ENCODE measurements at places on chromosomes 4 and X.
A peak's percentile ranks its signal among the peaks of the same experiment; 100 is the strongest.

GRCh38 chrX:104662694-104663093 lies 96.7 kb downstream of the IL1RAPL2 start:
- DNase-seq, result no peak

- no peak for DNase-seq
Measured at GRCh38 chrX:77938083-77938680, 27.7 kb downstream of the ATP7A start.

- DNase-seq, result no peak
Measured at GRCh38 chrX:37361596-37361995, 12.4 kb downstream of the PRRG1 start.

GRCh38 chr4:75714011-75714410 lies 10.4 kb upstream of the USO1 start:
- DNase-seq, result no peak

GRCh38 chr4:32032136-32032672 lies 1312.0 kb downstream of the PCDH7 start:
- DNase-seq, result no peak

DNA sequence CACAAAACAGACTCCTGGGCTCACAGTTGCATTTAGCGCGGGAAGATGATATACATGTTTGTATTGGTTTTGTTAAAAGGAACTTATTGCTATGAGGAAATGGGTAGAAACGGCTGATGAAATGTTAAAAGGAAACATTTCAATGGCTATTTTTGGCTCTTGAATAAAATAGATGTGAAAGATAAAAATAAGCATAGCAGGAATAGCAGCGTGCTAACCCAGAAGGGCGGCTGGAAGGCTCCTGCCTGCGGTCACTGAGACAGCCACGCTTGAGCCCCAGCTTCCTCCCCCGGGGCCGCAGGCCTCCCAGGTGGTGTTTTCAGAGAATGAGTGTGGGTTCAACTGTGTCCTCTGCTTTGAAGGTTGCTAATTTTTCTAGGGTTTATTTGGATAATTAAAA lies 35.0 kb upstream of the CLCN4 start:
- DNase-seq, result no peak

DNA sequence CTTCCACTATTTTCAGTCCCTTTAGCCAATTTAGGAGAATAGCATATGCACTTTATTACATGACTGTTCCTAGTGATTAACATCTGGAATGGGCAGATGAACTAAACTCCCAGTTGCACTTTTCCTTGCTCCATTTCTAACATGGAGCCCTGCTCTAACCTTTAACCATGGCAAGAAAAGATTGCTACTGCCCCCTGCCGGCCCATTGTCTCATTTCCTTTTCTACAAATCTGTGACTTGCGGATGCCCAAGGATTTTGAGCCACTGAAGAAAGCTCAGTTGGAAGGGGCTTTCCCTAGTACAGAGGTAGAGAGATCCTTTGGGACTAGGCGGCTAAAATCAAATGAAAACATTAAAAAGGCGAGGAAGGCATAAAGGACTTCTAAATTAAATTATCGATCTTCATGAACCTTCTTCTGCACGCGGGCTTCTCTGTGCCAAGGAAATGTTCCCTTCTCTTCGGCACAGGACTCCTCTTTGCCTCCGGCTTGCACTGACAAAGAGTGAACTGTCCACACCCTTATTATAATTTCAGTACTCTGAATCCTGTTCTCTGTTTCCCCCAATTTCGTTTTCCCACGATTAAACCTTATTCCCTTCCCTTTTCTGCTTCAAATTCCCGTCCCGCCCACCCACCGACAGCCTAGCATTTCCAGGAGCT lies 577 bp upstream of the GLRA2 start:
- peak; percentile 81 for DNase-seq

DNA sequence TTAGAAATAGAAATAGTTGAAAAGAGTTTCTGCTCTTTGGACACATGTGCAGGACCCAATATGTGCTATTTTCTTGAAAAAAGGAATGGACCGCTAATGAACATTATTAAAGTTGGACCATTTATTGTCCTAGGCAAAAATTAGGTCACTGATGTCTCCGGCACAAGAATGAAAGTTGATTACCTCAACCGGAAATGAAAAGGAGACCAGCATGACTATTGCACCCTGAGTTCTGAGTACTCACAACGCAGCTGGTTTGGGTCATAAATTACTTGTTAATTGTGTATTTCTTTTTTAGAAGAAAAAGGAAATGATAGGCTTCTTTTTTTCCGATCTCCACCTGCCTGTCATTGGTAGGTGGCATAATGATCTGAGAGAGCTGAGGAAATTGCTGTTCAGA lies 232.7 kb downstream of the ARHGAP24 start:
- no peak for DNase-seq

- DNase-seq, result no peak
Measured at GRCh38 chr4:126687655-126688358, 945.0 kb upstream of the INTU start.

GRCh38 chr4:159269116-159269515 lies 166.2 kb downstream of the RAPGEF2 start:
- DNase-seq, result no peak

DNA sequence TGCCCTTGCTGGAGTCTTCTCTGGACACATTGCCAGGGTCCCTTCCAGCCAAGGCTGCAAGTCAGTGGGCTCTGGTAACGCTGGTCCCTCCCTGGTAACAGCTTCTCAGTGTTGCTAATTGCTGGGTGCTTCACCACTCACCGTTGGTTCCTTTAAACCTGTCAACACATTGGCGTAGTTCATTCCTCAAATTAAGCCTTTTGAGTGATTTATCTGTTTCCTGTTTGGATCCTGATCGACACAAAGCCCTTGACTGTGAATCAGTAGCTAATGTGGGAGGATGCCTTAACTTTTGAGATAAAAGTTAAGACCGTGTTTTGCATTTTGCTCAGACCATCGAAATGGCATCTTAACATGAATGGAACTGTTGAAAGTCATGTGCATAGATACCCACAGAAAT lies 125.9 kb downstream of the AMELX start:
- no peak for DNase-seq

GRCh38 chr4:73679836-73680235 lies 59.6 kb upstream of the RASSF6 start:
- DNase-seq, result no peak

DNA sequence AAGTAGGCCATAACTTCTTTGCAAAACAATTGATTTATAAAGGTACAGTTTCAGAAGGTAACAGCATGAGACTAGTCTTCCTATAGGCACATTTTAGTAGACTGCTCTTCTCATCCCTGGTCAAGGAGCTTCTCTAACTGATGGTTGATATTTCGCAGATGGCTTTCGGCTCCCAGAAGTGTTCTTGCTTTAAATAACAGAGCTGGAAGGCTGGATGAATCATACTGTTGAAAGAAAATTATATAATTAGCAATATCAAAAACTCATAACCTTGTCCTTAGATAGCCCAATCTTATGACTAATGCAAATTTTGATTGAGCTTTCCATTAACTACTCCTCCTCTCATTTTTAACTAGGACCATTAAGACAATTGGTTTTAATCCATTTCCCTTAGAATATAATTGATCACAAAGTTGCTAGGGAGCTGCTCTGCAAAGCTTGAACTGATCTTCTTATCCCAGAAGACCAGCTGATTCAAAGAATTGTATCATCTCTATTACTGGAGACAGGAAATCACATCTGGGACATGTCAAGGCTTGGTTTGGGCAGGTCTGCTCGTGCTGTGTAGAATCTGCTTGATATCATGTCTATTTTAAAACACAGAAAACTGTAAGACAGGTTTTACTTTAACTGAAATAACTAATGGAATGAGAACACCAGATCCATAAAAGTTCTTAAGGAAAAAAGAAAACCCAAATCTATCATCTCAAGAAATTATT lies 38.6 kb downstream of the CENPU start:
- DNase-seq, result no peak

- DNase-seq, result no peak
Measured at GRCh38 chr4:7727749-7728148, 211.9 kb downstream of the AFAP1 start.

- peak; percentile 47 for DNase-seq
Measured at GRCh38 chr4:1713003-1713851, 1.1 kb upstream of the SLBP start.

GRCh38 chr4:33625748-33626147 lies 2618.6 kb downstream of the ARAP2 start:
- DNase-seq, result no peak

Measured in Calu3 (cell line).